ENCODE measurements at places on chromosomes 2 and 18. TPM values are rescaled to one million over a fixed set of nuclear protein-coding genes. Genes with fewer than 3 reads are reported as not detected.

DNA sequence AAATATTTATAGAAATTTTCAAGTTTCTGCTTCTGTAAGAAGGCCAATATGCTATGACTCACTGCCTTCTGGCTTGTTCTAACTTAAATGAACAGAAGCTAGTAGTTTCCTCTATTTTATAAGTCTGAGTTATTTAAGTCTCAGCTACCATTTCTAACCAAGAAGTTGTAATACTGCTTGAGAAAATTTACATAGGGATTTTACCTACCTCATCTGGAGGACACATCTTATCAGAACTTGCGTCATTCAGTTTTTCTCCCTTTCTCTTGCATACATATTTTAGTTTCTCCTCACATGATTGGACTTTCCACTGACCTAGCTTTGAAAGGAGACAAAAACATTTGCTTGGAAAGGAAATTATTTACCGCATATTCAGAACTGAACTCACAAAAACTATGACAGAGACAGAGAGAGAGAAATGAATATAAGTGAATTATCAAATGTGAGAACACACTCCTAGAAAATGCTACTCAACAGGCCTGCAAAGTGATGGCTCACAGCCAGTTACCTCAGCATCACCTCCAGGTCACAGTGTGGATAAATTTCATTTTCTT, 81.1 kb upstream of the CD302 start:
- no peak for DNase-seq

DNA sequence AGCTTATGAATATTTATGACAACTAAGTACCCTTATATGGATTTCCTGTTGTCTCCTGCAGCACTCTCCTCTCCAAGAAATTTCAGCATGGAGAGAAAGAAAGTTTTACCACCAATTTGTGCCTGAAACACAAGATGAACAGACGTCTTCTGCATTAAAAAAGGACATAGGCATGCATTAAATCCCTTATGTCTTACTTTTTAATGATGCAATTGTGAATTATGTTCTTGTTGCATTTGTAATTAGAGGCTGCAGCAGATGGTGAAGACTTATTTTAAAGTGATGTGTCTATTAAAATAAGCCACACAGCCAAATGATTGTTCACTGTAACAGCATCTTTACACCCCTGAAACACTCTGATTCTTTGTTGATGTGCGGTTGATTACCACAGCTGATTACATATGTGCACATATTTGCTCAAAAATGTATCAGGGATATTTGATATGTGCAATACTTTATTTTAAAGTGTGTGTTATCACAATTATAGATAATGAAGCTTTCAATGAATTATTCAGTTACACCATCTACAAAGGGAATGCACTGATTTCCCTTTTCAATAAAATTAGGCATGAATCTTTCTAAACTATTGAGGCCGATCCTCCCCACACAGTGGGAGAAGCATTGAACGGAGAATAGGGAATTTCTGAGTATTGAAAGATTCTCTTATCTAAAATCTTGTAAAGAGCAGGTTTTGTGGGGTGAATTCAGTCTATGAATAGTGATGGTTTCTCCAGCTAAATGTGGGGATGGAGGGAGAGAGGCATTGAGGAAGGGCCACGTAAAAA, 585.1 kb downstream of the SLC4A3 start:
- no peak for DNase-seq

DNA sequence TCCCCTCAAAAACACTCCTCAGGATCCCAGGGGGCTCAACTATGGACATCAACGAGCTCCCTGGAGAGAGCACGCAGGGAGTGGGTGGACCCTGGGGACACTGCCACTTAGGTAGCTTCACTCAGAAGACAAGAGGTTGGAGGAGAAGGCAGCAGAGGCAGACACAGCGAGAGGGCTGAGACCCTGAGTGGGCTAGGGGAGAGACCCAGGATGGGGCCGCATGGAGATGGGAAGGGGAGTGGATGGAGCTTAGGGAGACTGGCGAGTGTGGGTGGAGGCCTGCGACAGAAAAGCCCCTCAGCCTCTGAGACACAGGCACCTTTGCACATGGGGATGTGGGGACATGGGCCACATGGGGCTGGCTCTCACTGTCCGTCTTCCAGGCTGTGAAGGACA, 70.9 kb downstream of the ASB1 start:
- no peak for DNase-seq

DNA sequence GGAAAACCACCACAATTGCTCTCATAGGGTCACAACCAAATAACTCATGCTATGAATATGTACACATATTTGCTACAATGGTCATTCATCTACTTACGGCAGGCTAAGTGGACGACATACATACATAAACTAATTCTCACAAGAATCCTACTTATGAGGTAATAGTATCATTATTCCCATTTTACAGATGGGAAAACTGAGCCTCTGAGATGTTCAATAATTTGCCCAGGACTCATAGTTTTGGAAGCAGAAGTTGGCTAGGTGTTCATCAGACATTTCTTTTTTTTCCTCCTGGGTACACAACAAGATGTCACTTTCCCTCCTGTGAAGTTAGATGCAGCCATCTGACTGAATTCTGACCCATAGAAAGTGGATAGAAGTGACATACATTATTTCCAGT, 89.0 kb upstream of the PKDCC start:
- DNase-seq: no peak

DNA sequence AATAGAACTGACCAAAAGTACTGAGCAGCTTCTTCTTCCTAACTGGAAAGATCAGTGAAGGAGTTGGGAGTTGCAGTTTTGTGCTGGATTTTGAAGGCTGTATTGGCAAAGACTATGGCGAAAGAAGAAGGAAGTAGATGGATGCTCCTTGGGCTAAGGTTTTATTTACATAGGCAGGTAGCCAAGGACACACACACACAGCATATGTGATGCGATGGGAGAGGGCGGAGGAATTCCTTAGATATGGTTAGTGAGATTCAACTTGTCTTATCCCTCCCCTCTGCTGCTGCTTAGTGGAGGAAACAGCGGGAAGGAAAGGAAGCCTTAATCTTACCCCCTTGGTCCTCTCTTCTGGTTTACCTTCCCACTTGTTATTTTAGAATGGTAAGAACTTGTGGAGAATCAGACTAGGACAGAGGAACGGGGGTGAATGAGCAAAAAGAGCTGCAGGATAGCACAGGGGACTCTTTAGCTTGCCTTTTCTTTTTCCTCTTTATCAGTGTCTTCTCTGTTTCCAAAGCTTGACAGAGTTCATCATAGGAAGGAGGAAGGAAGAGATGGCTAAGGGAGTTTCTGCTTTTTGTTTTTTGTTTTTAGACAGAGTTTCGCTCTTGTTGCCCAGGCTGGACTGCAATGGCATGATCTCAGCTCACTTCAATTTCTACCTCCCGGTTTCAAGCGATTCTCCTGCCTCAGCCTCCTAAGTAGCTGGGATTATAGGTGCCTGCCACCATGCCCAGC, 87.9 kb downstream of the OSBPL6 start:
- peak; percentile 69 for DNase-seq

GRCh38 chr18:78352910-78353309, 626.7 kb upstream of the SALL3 start:
- DNase-seq: no peak

Gene IGFBP2
- total RNA-seq: 26.7 TPM

GRCh38 chr2:216554755-216555154, 56.1 kb downstream of the RPL37A start:
- DNase-seq: no peak

GRCh38 chr2:36597003-36597531, 901 bp downstream of the FEZ2 start:
- DNase-seq: no peak

- DNase-seq: no peak
Observed at GRCh38 chr2:103448495-103448894, 686.7 kb downstream of the TMEM182 start.

Gene PLEKHA3
- 26.3 TPM for total RNA-seq

Gene MYO3B
- 0.39 TPM for total RNA-seq

Gene CHPF
- 20.5 TPM for total RNA-seq

DNA sequence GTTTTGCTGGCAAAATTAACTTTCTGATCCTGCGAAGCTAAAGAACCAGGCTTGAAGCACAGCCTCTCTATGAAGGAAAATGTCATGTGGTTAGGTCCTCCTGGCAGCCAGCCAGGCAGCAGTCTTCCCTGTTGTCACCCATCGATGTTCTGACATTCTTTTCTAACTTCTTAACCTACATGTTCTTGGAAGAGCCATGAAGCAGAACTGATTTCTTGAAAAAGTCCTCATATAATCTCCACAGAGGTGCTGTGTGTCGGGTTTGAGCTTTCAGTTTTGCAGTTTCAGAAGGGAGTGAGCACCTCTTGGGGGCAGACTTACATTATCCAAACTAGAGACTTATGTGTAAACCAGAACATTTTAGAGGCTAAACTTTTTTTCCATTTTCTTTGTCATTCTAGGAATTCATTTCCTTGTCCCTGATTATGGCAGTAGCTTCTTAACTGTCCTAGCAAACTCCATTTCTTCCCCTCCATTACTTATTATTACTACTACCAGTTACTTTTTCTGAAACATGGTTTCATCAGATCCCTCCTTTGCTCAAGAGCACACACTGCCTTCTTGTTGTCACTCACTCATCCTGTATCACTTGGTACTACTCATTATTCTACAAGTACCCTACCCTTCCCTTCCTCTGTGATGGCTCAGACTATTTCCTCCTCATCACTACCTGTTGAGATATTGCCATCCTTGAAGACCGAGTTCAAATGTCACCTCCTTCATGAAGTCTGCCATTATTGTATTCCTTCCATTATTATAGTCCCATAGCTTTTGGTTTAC, 31.1 kb downstream of the DOK1 start:
- DNase-seq: peak; percentile 29

DNA sequence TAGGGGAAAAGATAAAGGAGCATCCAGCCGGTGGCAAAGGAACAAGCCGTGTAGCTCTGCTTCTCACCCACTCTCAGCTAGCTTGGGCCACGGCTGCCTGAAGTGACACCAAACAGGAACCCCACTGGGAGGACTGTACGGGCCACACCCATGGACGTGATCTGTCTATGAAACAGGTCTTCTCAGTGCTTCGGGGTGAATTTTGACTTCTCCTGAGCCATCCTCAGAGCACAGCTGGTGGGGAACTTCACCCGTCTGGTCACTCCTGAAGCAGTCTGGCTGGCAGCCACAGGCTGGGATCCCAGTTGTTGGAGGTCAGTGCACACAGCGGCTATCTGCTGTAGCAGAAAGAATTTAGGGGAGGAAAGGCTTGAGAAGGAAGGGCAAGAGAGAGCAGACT, 223.8 kb downstream of the FAM210A start:
- DNase-seq: no peak

DNA sequence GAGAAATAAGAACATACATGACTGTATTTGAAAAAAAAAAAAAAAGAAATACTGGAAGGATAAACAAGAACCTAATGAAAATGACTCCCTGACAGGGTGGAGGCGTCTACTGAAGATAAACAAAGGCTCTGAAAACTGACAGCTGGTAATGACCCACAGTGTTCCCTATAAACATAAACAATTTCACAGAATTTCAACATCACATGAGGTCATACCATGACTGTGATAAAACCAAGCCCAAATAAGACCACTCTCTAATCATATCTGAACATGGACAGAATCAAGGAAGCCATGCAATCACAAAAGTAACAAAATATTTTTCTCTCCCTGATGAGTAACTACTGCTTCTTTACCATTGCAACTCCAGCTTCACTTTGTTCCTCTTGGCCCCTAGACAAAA, 159.3 kb downstream of the FAM124B start:
- no peak for DNase-seq

Gene STK36
- total RNA-seq: 35.1 TPM

- peak; percentile 56 for DNase-seq
Observed at GRCh38 chr2:162091325-162092007, 17.5 kb upstream of the DPP4 start.

DNA sequence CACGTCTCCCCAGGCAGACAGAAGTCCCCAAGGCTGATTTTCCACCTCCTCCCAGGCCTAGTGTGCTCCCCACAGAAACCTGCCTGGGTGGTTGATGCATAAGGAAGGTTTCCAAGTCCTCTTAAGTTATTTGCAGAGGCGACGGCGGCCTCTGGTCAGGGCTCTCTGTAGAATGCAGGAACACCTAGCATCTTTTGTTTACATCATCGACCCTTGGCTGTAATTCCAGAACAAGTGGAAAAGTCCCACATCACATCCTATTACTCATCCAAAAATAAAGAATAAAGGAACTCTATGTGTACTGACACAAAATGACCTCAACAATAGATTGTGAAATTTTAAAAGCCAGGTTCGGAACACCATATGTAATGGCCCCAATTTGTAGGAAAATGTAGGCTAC, 211.1 kb downstream of the ALPK2 start:
- DNase-seq: no peak

- no peak for DNase-seq
Observed at GRCh38 chr2:119463136-119463535, 31.5 kb downstream of the TMEM37 start.

- no peak for DNase-seq
Observed at GRCh38 chr2:88010136-88010535, 6.2 kb downstream of the RNU2-63P start.

DNA sequence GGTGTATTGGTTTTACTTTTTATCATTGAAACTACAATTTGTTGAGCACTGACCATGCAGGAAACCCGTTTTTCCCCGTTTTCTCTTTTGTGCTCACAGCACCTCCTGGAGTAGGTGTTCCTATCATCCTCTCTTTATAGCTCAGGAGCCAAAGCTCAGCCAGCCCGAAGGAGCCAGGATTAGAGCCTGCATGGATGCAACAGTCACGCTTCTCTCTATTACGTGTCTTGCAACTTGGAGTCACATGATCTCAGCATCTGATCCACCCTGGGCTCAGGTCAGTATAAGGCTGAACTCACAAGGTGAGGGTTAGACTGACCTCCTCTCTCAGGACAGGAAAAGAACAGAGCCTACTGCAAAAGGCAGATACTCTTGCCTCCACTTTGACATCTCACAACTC, 150.5 kb downstream of the MBP start:
- DNase-seq: no peak

Gene DHX57
- total RNA-seq: 10.5 TPM

DNA sequence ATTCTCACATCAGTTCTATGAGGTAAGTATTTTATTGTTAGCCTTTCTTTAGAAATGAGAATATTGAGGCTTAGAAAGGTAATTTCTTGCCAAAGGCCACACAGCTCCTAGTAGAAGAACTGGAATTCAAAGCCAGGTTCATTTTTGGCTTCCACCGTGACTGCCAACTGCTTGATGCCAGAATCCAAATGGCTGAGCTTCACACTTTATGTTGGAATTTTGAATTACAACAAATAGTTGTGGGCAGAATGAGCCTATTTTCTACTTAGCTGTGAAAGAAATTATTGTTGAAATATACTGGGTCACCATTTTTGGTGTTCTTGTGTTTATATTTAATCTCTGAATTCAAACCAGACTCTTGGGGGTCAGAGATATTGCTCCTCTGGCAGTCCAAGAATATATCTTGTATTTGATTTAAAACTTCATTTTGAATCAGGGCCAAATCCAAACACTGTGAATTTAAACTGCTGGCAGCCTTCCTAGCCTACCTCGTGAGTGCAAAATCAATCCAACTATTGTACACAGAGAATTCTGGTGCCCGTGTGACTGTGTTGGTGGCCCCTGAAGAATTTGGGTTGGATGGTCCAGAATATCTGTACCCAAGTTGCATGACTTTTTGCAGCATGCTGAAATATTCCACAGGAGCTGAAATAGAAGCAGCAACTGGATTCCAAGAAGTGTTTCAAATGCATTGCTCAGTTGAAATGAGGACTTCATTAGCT, 35.6 kb upstream of the LPIN1 start:
- no peak for DNase-seq

Gene GALR1
- total RNA-seq: 0.05 TPM

Measured in mucosa of descending colon (tissue), 3 donors.